ENCODE measurements at places on chromosomes 5 and 9. TPM values are rescaled to one million over a fixed set of nuclear protein-coding genes. Genes with fewer than 3 reads are reported as not detected.

The SV2C gene
- total RNA-seq: not detected

The NRG2 gene
- 0.08 TPM for total RNA-seq

GRCh38 chr5:671459-672328 lies 21.5 kb downstream of the TPPP start:
- peak overlapping the region; percentile 34 for H3K4me3 ChIP-seq
- peak overlapping the region; percentile 58 for H3K27ac ChIP-seq
- no peaks in the 10 kb centered on the region for H3K36me3 ChIP-seq
- DNase-seq: peak; percentile 70
- no peaks in the 10 kb centered on the region for H3K27me3 ChIP-seq
- peaks cover 54% of the 10 kb centered on the region for H3K4me1 ChIP-seq

GRCh38 chr9:130276121-130276520 lies 10.6 kb downstream of the HMCN2 start:
- H3K36me3 ChIP-seq: no peaks in the 10 kb centered on the region
- H3K27me3 ChIP-seq: no peaks in the 10 kb centered on the region
- H3K4me1 ChIP-seq: no peaks in the 10 kb centered on the region
- no peak for DNase-seq

- no peaks in the 10 kb centered on the region for H3K27me3 ChIP-seq
- no peaks in the 10 kb centered on the region for H3K4me1 ChIP-seq
- DNase-seq: no peak
- H3K36me3 ChIP-seq: no peaks in the 10 kb centered on the region
- no peak overlapping the region for H3K27ac ChIP-seq
- no peak overlapping the region for H3K4me3 ChIP-seq
Measured at GRCh38 chr5:16983022-16983639, 47.0 kb upstream of the MYO10 start.

- H3K36me3 ChIP-seq: no peaks in the 10 kb centered on the region
- H3K27ac ChIP-seq: peak overlapping the region; percentile 88
- H3K4me3 ChIP-seq: no peak overlapping the region
- no peaks in the 10 kb centered on the region for H3K27me3 ChIP-seq
- DNase-seq: no peak
- H3K4me1 ChIP-seq: peaks cover 62% of the 10 kb centered on the region
Measured at GRCh38 chr9:86405926-86406325, 51.7 kb upstream of the TUT7 start.

DNA sequence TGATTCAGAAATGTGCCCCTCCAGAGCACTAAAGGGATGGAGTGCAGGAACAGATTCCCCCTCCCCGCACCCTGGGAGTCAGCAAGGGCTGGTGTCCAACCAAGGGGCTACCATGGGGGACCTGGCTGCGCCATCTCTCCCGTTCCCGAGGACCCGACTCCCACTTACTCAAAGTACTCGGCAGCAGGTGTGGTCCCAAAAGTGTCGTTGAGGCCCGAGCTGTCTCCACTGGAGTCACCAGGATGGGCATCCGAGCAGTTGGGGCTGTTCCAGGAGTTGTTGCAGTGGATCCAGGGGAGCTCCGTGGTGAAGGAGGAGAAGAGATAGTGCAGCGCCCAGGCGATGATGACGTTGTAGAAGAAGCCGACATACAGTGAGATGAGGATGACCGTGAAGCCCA lies 12.9 kb downstream of the SLC6A3 start:
- H3K36me3 ChIP-seq: no peaks in the 10 kb centered on the region
- H3K4me3 ChIP-seq: no peak overlapping the region
- H3K27ac ChIP-seq: no peak overlapping the region

- no peak overlapping the region for H3K27ac ChIP-seq
- no peak overlapping the region for H3K4me3 ChIP-seq
- H3K4me1 ChIP-seq: peaks cover 24% of the 10 kb centered on the region
- no peaks in the 10 kb centered on the region for H3K36me3 ChIP-seq
Measured at GRCh38 chr9:135088348-135088978, 995 bp downstream of the OLFM1 start.

Measured in liver (tissue), 10 donors.